ENCODE measurements at places on chromosomes 3 and 15.
A peak's percentile ranks its signal among the peaks of the same experiment; 100 is the strongest.

GRCh38 chr3:33004961-33005360 lies 53.5 kb downstream of the CCR4 start:
- DNase-seq: no peak

- DNase-seq: no peak
Measured at GRCh38 chr15:26382444-26383072, 390.3 kb downstream of the GABRB3 start.

- no peak for DNase-seq
Measured at GRCh38 chr3:31729573-31729972, 196.8 kb downstream of the STT3B start.

- no peak for DNase-seq
Measured at GRCh38 chr3:181458857-181459256, 252.9 kb upstream of the SOX2 start.

GRCh38 chr3:16824081-16824696 lies 60.6 kb upstream of the PLCL2 start:
- peak; percentile 49 for DNase-seq

DNA sequence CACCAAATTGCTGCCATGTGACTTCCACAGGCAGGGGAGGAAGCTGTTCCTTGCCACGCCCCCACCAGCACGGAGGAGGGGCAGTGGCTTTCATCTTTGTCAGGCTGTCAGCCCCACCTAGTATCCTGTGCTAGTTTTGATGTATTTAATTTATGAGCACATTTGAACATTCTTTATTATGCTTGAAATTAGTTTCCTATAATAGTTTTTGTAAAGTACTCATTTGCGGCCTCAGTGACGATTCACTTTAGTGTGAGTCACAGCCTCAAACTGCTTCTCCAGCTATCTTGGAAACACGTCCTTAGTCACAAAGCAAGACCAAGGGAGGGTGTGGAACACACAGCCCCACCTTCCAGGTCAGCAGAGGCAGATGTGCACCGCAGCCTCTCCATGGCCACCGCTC lies 239.9 kb upstream of the ATP10A start:
- no peak for DNase-seq

GRCh38 chr3:19073341-19074105 lies 74.8 kb upstream of the KCNH8 start:
- DNase-seq: no peak

GRCh38 chr3:172287937-172288477 lies 160.2 kb downstream of the GHSR start:
- DNase-seq: no peak

- no peak for DNase-seq
Measured at GRCh38 chr15:67372986-67373675, 118.5 kb downstream of the IQCH start.

- peak; percentile 28 for DNase-seq
Measured at GRCh38 chr3:39080026-39080425, 27.4 kb downstream of the GORASP1 start.

- no peak for DNase-seq
Measured at GRCh38 chr3:179885950-179886349, 150.8 kb downstream of the PEX5L start.

DNA sequence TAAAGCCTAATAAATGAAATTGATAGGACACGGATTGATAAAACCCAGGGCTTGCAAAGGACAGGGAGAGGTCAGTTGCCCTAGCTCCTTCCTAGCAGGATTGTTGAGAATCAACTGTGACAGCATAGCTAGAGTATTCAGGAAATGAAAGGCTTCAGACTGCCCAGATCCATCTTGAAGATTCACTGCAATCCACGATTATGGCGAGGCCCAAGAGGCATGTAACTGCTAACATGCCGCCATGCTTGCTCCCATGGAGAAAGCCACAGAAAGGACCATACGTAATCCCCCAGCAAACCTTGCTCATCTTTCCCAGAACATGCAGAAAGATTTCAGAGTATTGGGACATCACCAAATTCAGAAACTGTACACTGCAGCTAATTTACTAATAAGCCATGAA lies 41.3 kb downstream of the MYH15 start:
- DNase-seq: no peak

GRCh38 chr3:125045194-125045593 lies 10.6 kb downstream of the HEG1 start:
- no peak for DNase-seq

GRCh38 chr3:126022741-126023359 lies 53.9 kb downstream of the ROPN1B start:
- no peak for DNase-seq

- no peak for DNase-seq
Measured at GRCh38 chr3:70832834-70833205, 520.4 kb upstream of the MDFIC2 start.
